Nucleus accumbens (tissue), 56 donors: ENCODE measurements at places on chromosomes 7 and 10.

DNA sequence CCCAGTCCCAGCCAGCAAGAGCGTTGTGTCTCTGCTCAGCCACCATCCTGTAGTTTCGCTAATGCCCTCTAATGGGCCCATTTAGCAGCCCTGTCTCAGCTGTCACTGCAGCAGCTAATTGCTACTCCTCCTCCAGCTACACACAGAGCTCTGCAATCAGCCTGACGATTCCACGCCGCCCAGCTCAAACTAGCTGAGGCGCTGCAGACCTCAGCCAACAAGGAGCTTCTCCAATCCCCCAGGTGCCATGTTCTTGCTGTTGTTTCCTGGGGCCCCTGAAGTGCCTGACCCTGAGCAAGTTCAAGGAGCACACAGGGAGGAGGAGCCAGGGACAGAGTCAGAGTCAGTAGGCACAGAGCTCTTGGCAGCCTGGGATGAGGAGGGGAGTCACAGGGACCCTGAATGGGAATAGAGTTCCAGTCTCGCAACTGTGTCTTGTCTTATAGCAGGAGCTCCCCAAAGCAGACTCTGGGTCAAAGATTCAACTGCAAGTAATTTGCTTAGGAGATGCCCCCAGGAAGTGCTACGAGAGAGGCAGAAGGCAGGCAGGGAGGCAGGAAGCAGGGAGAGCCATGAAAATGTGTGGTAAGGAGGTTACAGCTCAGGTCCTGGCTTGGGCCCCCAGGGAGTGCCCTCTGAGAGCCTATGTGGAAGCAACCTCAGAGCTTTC, 135.8 kb upstream of the UNC5B start:
- no peak for DNase-seq

- no peak for DNase-seq
These were observed 116.0 kb upstream of the IMMP2L start for GRCh38 chr7:111678281-111678680.

- no peak for DNase-seq
These were observed 306.6 kb downstream of the CAMK1D start for GRCh38 chr10:12655940-12656339.

DNA sequence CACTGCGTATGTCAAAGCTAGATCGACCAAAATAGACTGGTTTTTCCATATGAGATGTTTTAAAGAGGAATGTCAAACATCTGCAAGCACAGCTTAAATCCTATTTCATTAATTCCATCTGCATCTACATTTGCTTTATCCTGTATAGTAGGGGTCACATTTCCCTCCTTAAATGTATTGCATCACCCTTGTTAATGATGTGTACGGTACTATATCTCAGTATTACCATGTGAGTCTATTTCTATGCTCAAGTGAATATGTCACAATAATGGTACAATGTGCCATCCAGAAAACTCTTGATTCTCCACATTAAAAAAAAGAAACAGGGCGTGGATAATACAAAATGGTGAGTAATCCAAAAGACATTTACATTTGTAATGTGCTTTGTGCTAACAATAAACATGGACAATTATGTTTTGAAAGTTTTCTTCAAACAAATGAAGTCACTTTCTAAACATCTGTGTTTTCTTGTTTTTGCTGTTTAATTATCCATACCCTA, 56.6 kb downstream of the TWIST1 start:
- no peak for DNase-seq

DNA sequence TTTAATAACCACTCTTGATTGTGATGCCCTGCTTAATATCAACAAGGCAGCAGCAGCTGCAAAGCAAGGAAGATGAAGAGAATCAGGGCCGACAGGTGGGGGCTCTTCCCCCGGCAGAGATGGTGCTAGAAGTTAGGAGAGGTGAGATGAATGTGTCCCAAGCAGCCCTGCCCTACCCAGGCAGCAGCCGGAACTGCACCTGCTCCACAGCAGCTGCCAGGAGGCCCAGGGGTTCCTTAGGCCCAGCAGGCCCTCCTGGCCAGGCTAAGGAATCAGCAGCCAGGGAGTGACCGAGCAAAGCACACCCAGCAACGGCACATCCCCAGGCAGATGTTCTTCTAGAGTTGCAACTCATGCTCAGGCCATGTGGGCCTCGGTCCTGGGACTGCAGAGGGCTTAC, 17.9 kb downstream of the AFAP1L2 start:
- no peak for DNase-seq

DNA sequence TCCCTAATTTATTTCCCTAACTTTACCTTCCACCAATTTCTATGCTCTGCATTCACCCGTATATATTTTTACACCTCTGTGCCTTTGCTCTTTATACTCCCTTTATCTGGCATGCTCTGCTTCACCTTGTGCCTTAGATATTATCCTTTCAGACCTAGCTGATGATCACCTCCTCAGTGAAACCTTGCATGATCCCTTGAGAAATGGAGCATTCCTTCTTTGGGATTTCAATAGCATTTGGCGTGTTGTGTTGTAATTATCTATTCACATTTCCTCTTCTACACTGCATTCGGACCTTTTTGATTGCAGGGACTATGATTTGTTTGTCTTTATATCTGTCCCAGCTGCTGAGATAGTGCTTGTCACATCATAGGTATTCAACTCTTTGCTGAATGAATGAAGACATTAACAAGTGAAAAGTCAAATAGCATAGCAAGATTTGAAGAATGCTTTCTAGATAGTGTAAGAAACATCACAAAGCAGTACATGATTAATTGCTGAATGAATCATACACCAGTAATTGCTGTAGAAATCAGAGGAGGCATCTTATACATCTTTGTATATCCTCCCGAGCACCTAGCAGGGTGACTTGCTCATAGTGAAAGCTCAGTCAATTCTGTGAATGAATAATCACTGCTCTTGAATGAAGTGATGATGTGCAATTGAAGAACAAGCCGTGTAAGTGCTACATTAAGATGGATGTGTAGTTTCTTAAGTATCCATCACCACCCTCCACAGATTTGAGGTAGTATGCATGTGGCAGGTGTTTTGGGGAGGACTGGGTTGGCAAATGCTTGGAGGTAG, 2.0 kb upstream of the TM9SF3 start:
- DNase-seq: no peak

DNA sequence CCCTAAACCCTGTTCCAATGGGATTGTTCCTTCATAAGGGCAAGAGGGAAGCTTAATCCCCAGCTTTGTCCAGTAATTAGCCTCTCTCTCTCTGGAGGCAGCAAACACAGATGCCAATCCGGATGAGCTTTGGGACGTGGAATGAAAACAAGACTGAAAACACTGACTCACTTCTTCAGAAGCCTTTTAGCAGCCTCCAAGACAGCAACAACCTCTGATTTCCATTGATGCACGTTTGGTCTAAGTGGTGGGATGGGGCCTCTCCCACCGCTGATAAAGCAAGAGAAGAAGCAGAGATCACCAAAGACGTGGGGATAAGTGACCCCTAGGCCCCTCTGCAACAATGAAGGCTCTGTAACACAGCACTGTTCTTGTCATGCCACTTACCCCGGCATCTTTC, 5.8 kb upstream of the GFRA1 start:
- DNase-seq: no peak

DNA sequence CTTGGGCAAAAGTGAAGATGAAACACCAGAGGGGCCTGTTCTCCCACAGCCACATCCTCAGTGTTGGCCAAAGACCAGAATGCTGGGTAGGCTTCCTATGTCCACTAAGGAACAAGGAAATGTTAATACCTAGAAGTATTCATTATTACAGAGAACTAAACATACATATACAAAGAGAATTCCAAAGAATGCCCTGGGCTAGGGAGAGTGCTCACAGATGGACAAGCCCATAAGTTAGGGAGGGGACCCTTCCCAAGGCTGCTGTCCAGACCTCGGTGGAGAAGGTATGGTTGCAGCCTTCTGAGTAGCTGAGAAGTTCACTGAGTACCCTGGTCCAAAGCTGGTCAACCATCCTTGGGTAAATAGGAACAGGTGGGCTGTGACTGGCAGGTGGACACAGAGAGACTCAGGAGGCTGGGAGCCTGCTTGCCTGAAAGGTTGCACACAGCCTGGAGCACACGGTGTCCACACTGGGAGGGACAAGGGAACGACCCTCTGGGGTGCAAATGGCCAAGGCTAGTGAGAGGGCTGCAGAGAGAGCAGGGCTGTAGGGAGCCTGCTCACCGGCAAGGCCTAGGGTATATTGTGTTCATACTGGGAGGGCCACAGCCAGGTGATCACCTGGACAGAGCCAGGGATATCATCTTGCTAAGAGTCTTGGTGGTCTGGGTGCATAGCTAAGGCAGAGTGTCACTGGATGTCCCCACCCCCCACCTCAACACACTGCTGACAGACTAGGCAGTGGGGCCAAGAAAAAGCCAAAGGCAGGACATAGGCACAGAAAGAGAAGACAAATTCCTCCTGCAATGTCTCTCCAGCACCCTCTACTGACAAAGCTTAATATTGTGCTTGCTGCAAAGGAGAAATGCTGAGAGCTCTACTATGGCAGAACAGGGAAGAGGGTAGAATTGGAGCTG, 40.3 kb downstream of the CPVL start:
- DNase-seq: no peak

- no peak for DNase-seq
These were observed 67.9 kb upstream of the AFAP1L2 start for GRCh38 chr10:114471906-114472876.

DNA sequence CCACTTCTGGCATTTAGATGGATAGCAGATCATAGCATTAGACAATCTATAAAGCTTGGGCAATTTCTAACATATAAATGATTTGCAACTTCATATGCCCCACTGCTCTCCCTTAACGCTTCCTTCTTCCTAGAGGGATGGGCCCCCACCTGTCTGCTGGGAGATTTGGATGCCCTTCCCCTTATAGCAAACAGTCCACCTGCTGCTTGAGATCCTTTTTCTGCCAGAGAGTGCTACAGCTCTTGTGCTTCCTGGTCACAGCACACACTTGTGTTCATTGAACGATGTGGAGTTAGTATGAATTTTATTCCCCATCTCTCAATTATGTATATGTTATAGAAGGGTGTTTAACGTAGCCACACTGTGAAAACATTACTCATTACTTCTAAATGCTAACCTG, 10.4 kb upstream of the PCGF5 start:
- no peak for DNase-seq

DNA sequence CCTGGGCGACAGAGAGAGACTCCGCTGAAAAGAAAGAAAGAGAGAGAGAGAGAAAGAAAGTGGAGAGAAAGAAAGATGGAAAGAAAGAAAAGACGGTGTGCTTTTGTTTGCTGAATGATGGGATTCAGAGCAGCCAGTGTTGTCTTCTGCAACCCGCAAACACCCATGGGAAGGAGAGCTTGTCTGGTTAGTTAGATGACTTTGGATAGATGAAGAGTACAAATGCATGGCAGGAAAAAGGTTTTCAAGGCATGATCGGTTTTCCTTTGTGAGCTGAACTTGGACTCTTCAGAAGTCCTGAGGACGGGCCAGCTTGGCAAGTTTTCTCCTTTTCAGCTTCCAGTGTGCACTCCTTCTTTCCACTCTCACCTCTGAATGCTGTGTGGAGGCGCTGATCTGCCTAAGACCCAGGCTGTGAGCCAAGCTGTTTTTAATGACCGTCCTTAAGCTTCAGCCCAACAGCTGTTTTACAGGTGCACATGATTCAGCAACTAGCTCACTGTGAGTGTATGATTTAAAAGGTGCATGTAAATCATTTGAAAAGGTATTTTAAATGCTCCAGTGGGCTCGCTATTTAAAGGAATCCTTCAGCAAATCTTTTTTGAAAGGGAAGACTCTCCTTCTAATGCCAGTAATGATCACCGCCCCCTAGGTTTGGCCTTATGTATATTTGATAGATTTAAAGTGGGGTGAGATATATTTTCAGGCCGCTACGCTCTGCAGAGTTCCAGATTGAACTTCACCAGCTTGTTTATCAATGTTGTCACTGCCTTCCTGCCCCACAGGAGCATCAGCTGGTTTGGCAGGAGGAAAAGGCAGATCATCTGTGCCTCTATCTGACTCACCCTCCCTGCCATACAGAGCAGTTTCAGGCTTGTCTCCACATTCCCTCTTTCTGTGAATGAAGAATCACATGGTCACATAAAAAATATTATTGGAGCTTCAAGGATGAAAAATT, 115.0 kb downstream of the PLXDC2 start:
- DNase-seq: no peak

DNA sequence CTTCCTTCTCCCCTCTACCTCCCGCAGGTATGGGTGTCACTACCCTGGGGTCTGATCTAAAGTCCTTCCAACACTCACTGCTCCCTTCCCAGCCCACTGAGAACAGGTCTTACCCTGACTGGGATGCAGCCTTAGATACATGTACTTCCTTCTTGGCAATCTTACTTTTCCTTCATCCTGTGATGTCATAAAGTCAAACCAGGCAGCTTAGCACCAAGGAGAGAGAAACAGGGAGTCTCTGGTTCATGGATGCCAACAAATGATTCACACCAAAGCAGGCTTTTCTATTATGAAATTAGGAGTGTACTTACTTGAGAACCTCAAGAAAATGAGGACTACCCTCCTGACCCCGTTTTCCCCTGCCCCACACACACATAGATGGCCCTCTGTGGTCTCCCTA, 111.0 kb upstream of the KMT2E start:
- no peak for DNase-seq

- DNase-seq: no peak
These were observed 17.4 kb downstream of the POLL start for GRCh38 chr10:101570428-101571270.

DNA sequence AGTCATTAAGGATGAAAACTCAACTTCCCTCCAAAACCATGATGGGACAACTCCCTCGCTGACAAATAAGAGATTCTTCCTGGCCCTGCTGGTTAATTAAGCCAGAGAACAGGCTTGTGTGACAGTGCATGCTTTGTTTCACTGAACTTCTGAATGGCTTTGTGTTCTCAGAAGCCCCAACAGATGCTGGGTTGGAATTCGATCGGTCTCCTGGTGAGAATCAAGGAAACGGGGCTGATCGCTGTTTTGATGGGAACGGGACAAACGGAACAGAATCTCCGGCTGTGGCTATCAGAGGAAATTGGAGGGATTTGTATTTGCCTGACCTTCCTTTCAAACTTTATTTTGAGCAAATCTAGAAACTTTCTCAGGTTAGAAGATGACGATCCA, 145.0 kb downstream of the RNF216 start:
- no peak for DNase-seq

- no peak for DNase-seq
These were observed 45.1 kb upstream of the ZPBP start for GRCh38 chr7:50138101-50138500.

- DNase-seq: no peak
These were observed 159.0 kb downstream of the PLXNA4 start for GRCh38 chr7:132417103-132417906.

- DNase-seq: no peak
These were observed 98.2 kb downstream of the FAM204A start for GRCh38 chr10:118243907-118244306.

- no peak for DNase-seq
These were observed 79.3 kb upstream of the AGBL3 start for GRCh38 chr7:134907000-134907399.
